ENCODE measurements at places on chromosomes 3 and 15. TPM values are rescaled to one million over a fixed set of nuclear protein-coding genes. Genes with fewer than 3 reads are reported as not detected.

CHRFAM7A gene
- total RNA-seq: under 0.01 TPM

CASR gene
- total RNA-seq: not detected

CHRD gene
- 1.7 TPM for total RNA-seq

GOLGA8H gene
- under 0.01 TPM for total RNA-seq

TNFSF10 gene
- total RNA-seq: 0.43 TPM

IQGAP1 gene
- total RNA-seq: 297 TPM

ISL2 gene
- total RNA-seq: 0.64 TPM

NPAP1 gene
- total RNA-seq: not detected

CHST2 gene
- total RNA-seq: 40.2 TPM

CADM2 gene
- total RNA-seq: 0.32 TPM

ADAMTS9 gene
- 1.9 TPM for total RNA-seq

CLDN11 gene
- total RNA-seq: 411 TPM

IL5RA gene
- total RNA-seq: not detected

TMEM44 gene
- total RNA-seq: 11.7 TPM

UROC1 gene
- total RNA-seq: under 0.01 TPM

GP5 gene
- not detected for total RNA-seq

CCDC54 gene
- not detected for total RNA-seq

MORC1 gene
- not detected for total RNA-seq

MEX3B gene
- 6.4 TPM for total RNA-seq

OXSR1 gene
- total RNA-seq: 42.2 TPM
